ENCODE measurements at places on chromosomes 1 and 21. TPM values are rescaled to one million over a fixed set of nuclear protein-coding genes. Genes with fewer than 3 reads are reported as not detected.

The CFAP107 gene
- 0.14 TPM for total RNA-seq

The THEMIS2 gene
- total RNA-seq: 1.5 TPM

The ST6GALNAC5 gene
- total RNA-seq: 73.4 TPM

The CLCNKB gene
- total RNA-seq: 0.43 TPM

The ANGPTL3 gene
- total RNA-seq: 2.8 TPM

The FAM110D gene
- total RNA-seq: 0.49 TPM

The CTSE gene
- total RNA-seq: not detected

The NOL9 gene
- total RNA-seq: 15.9 TPM

The SLC44A5 gene
- 57.1 TPM for total RNA-seq

The FBLIM1 gene
- total RNA-seq: 11.2 TPM

DNA sequence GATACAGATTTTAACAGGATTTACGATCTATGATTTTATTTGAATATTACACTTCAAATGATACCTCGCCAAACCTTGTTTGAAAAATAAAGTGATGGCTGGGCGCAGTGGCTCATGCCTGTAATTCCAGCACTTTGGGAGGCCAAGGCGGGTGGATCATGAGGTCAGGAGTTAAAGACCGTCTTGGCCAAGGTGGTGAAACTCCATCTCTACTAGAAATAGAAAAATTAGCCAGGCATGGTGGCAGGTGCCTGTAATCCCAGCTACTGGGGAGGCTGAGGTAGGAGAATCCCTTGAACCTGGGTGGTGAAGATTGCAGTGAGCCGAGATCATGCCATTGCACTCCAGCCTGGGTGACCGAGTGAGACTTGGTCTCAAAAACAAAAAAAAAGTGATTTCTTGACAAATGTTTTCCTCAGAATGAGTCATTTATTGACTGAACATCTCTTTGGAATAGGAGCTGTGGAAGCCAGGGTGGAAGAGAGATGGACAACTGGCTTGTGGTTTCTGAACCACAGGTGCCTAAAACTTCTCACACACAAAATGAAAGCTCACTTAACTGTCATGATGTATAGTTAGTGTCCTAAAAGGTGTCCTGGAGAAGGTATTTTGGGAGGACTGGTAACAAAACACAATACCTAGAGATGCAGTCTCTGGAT, 11.9 kb downstream of the PKNOX1 start:
- ATAC-seq: no peak

DNA sequence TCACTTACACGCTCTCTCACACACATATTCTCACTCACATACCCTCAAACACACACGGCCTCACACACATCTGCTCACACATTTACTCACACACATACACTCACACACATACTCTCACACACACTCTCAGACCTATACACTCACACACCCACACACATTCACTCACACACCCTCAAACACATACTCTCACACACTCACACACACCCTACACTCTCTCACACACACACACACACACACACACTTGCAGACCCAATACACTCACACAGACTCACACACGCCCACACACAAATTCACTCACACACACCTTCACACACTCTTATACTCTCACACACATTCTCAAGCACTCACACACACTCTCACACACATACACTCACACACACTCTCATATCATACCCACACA, 155.5 kb upstream of the BACE2 start:
- no peak for ATAC-seq

GRCh38 chr1:17535300-17535936, 4.1 kb upstream of the ARHGEF10L start:
- no peak for ATAC-seq

GRCh38 chr1:201917362-201918033, 28.8 kb downstream of the SHISA4 start:
- no peak for ATAC-seq

DNA sequence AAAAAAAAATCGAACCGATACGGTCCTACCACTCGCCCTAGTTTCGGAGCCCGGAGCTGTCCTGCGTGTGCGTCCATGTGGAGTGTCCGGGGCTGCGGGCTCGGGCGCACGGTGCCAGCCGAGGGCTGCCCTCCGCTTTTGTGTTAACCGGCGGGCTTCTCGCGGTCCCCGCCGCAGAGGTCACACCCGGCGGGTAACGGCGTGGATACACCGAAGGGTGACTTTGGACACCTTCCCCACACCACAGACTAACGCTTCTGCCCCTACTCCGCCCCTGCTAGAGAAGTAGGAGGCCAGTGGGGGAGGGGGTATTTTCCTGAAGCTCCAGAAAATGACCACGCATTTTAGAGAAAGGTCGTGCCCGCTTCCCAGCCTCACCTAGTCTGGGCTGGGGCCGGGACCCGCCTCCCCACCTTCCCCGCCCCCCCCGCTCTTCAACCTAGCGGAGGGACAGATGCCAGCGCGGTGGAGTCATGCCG, 609 bp upstream of the ATF3 start:
- ATAC-seq: peak; percentile 11

DNA sequence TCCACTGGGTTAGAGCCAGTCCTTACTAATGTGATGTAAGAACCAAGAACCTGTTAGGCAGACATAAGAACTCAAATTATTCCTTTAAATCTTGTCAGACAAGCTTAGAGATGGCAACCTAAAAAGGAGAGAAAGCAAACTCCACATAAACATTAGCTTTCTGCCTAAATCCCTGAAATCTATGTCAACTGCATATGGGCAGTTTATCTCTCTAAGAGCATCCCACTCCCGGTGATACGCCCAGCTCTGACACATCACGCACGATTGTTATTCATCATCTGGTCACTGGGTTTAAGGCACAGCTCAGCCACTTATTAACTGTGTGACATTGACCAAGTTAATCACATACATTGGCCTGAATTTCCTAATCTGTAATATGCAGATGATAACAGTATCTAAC, 323.7 kb downstream of the HHIPL2 start:
- peak; percentile 92 for ATAC-seq

DNA sequence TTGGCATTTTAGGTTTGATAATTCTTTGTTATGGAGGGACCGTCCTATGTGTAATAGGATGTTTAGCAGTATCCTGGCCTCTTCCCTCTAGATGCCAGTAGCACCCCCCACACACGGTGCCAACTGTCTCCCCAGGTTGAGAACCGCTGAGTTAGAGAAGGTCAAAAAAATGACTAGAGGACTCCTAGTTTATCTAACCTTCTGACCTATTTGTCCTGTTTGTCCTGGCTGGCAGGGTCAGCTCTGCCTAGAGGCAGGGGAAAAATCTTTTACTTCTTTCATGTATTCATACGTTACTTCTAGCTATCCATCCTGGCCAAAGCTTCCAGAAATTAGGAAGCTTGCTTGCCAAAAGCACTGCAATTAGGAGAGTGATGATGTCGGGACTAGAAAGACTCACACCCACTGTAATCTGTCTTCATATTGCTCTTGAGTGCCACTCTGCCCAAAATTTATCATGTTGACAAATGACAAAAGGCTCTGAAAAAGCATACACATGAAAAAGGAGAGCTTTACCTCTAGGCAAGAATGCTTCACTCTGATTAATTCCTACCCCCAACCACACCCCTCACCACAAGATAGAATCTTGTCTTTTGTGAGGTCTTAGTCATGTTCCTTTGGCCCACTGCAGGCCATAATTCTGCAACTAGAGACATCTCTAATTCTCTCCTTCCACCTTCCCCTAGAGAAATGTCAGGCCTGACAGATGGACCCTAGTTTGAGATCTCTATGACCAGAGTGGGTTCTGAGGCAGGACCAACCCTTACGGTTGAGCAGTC, 14.4 kb upstream of the AKR1A1 start:
- ATAC-seq: peak; percentile 44

- peak; percentile 41 for ATAC-seq
Observed at GRCh38 chr1:163585796-163586195, 264.0 kb downstream of the NUF2 start.

DNA sequence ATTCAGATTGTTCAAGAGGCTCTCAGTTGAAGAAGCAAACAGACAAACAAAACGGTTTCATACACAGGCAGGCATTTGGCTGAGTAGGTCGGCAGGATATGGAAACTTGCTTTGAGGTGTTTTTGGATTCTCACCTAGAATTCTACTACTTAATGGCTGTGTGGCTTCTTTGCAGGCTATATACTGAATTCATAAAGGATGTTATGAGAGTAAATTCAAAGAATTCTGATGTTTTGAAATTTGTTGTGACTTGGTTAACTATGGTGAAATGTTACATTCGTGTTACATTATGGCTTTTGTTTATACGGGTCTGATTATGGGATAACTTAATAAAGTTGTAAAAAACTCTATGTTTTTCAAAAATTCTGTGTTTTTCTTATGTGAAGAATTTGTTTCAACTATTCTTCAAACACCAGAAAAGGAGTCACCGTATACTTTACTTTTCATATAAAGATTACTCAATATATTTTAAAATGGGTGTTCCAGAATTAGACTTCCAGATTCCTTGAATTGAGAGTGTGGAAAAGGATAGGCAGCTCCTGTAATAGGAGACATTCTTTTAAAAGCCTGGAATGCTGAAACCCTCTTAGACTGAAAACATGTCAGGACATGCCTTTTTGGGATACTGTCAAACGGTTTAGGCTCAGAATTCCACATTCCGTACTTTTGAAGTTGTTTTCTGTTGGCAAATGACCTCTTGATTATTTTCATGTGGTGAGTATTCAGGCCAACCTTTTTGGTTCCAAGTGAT, 8.2 kb upstream of the IRF2BP2 start:
- peak; percentile 67 for ATAC-seq

GRCh38 chr1:202016022-202016810, 5.8 kb downstream of the ELF3 start:
- no peak for ATAC-seq

- ATAC-seq: no peak
Observed at GRCh38 chr1:58749646-58750045, 34.2 kb downstream of the JUN start.
